ENCODE measurements at places on chromosomes 1 and 21.
A peak's percentile ranks its signal among the peaks of the same experiment; 100 is the strongest.

DNA sequence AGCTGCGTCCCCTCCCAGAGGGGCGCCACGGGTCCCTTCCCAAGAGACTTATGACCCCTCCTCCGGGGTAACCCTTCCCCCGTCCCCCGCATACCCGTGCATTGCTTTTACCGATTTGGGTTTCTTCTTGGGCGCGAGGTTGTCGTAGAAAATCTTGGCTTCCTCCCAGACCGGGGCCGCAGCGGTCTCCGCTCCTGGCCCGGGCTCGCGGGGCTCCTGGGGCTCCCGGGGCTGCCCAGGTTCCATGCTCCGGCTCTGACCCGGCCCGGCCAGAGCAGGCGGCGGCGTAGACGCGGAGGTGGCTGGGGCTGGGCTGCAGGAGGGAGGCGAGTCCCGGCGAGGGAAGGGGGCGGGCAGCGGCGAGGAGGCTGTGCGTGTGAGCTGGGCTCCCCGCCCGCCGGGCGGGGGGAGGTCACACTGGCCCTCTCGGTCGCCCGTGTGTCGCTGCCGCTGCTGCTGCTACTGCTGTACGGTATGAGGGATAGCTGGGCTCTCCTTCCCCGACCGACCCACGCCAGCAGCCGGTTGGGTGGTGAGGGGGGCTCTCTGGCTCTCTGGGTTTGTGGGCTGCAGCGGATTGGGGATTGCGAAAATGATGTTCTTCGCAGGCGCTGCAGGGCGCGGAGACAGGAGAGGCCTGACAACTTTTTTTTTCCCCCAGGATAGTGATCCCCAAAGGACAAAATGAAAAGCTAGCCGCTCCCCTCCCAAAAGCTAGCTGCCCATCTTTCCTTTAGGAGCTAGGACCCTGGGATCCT is at the start of gene NT5C1A:
NT5C1A (minus strand) TSS at position 315 of the 758 bp plus-strand sequence; CDS start at position 246, 69 bp downstream.
- no peak for DNase-seq

DNA sequence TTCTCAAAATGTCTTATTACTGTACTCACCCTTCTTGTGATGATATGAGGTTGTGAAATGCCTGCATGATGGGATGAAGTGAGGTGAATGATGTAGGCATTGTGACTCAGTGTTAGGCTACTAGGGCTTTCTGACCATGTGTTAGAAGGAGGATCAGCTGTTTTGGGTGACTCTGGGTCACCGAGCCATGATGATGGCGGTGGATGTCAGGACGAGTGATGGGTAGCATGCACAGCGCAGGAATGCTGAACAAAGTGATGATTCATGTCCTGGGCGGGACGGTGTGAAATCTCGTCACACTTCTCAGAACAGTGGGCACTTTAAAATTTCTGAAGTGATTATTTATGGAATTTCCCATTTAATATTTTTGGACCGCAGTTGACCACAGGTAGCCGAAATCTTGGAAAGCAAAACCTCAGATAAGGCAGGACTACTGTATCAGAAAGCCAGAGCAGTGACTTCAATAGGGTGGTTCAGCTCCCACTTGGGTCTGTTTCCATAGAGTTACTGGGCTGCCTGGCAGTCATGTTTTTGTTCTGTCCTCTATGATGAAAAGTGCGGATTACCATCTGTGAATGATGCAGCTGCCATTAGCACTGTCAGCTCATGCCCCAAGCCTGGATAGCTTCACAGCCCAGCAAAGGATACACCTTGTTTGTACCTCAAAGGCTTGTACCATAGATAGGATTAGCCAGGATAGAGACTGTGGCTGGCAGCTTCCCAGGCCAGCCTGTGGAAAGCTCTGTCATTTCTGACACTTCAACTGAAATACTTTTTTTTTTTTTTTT is 26.6 kb downstream of the IL6R start:
- DNase-seq, result peak; percentile 74

- no peak for DNase-seq
Measured at GRCh38 chr1:50332941-50333594, 90.2 kb downstream of the DMRTA2 start.

GRCh38 chr1:43506233-43506632 is 24.4 kb upstream of the PTPRF start:
- no peak for DNase-seq

DNA sequence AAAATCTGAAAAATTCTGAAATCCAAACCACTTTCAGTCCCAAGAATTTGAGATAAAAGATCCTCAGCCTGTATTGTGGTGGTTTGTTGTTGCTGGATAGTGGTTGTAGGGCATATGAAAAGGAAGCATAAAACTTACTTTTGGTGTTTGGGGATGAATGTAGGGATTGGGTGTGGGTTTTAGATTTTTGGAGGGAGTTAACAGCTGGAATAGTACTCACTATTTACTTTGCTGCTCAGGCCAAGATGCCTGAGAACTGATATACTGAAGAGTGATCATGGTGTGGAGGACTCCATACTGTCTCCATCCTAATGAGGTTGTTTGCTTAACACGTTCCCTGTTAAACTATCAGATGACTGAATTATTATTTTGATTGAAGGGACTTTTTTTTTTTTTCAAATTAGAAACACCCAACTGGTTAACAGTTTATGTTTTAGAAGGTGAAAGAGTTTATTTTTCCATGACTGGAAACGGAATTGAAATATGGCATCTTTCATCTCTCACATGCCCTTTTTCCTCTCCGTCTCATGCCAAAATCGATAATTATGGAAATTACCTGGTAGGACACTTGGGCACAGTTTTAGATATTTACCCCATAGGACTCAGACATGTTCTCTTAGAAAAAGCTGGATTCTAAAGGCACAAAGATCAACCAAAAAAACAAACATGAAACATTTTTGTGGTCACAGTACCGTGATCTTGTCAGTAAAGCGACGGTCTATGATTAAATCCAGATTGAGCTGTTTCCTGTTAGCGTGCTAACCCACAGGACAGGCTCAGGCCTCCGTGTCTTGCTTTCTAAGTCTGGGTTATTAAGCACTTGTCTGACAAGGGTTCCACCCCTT is 37.3 kb downstream of the RGL1 start:
- no peak for DNase-seq

GRCh38 chr1:42992054-42992571 is 33.4 kb upstream of the SLC2A1 start:
- no peak for DNase-seq

GRCh38 chr1:233668725-233669294 is 54.9 kb downstream of the KCNK1 start:
- no peak for DNase-seq

- DNase-seq, result no peak
Measured at GRCh38 chr1:56399326-56399725, 180.0 kb downstream of the PLPP3 start.

- DNase-seq, result no peak
Measured at GRCh38 chr1:58456470-58456869, 90.1 kb downstream of the OMA1 start.

GRCh38 chr1:228530951-228531731 is 44.0 kb downstream of the RNF187 start:
- no peak for DNase-seq

GRCh38 chr1:92461364-92462097 is 25.2 kb downstream of the GFI1 start:
- DNase-seq, result no peak

- no peak for DNase-seq
Measured at GRCh38 chr1:20555758-20556120, 3.4 kb downstream of the FAM43B start.

DNA sequence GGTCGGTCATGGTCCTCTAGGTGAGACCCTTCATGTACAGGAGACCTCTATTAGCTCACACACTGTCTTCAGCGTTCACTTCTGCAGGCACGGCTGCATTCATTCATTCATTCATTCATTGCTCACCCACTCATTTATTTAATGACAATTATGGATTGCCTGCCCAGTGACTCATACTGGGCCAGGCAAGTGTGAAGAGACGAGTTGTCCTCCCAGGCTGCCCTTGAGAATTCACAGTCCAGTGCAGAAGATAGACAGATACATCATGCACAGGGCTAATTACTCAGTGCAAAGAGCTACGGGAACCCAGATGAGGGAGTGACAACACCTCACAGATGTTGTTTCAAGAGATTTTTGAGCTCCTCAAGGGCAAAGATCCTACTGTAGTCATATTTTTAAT is 248.4 kb downstream of the TNR start:
- DNase-seq, result no peak

- no peak for DNase-seq
Measured at GRCh38 chr1:185360714-185361113, 43.7 kb upstream of the IVNS1ABP start.

GRCh38 chr1:43587594-43587993 is 56.9 kb downstream of the PTPRF start:
- no peak for DNase-seq

- no peak for DNase-seq
Measured at GRCh38 chr1:25210728-25211127, 21.6 kb downstream of the SYF2 start.

DNA sequence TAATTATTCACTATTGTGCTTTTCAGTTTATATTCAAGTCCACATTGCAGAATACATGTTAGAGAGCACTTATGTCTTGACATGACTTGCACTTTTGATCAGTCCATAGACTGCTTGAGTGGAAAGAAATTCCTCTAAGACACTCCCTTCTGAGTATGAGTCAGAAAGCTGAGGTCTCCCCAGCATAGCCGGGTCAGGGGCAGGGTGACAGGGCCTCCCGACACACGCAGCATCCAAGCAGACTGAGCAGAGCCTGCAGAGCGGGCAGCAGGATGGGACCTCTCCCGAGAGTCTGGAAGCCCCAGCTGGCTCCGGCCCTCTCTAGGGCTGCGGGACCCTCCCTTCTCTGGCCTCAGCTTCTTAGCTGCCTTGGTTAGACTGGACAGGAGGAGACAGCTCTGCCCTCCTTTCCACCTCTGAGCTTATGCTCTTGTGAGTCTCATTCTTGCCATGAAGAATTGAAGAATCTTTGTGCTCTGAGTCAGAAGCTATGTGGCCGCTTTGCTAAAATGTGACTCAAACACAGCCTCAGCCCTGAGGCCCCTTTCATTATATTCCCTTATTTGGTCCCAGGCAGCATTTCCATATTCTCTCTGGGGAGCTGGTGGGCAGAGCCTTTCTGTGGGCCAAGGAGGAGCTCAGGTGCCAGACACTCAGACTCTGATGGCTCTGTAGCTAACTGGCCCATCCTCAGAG is 11.2 kb upstream of the CAPN2 start:
- DNase-seq, result no peak

DNA sequence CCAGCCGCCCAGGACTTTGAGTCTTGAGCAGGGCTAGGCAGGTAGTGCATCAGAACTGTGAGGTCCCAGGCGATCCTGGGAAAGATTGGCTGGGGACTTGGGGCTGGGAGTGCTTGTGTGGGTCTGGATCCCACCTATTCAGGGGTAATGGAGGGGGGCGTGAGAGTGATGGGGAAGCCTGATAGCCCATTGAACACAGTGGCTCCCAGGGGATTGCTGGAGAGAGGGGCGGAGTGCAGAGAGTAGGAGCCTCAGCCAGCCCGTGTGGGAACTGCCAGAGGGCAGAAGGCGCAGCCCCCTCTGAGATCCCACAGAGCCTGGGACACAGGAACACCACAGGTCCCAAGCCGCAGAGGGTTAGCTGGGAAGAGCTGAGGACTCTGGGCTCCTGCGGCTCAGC is 19.3 kb upstream of the PDZK1IP1 start:
- no peak for DNase-seq

DNA sequence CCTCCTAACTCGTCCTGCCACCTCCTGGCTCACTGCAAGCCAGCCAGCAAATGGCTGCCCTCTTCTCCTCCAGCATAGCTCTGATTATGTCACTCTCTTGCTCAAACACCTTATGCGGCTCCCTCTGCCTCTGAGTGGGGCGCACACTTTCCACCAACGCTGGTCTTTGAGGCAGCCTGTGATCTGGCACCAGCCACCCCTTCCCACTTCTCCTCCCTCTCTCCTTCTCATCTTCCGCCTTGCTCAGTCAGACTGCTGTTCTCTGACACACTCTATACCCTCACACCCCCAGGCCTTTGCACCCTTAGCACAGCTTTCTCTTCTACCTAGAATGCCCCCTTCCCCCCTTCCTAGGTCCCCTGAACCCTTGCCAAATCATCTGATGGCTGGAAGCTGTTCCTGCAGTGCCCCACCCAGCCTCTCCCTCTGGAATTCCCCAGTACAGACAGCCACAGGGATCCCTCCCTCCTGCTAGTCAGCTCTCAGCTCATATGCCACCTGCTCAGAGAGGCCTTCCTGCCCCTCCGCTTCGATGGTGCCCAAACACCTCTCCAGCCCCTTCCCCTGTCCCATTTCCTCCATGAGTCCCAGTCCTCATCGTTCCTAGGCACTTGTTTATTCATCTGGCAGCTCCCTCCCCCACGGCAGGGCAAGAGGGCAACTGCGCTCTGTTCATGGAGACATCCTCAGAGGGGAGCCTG is 21.7 kb upstream of the PEF1 start:
- no peak for DNase-seq

DNA sequence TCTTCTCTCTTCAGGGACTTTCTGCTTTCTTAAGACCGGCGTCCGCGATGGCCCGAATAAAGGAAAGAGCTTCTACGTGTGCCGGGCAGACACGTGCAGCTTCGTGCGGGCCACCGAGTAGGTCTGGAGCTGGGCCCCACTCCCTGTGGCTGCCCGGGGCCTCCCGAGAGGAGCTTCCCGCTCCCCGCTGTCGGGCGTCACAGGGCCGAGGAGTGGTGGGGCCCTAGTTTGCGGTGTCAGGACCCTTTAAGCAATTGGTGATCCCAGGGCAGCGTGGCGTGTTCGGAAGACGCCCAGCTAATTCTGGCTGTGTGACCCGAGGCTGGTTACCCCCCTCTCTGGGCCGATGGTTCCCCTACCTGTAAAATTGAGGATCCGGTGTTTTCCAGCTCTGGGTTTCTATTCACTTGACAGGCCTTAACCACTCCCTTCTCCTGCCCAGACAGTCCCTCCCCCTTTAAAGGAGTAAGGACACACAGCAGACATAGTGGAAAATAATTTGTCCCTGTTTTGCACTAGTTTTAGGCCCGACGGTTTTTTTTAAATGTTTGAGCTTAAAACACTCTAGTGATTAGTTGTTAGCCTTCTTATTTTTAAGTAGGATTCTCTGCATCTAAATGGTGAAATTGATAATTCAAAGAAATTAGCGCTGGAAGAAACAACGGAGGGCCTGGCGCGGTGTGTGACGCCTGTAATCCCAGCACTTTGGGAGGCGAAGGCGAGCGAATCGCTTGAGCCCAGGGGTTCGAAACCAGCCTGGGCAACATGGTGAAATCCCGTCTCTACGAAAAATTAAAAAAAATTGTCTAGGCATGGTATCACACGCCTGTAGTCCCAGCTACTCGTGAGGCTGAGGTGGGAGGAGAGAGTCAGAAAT is 553 bp downstream of the TTF2 start:
- no peak for DNase-seq

GRCh38 chr1:71882226-71882625 is 400.1 kb downstream of the NEGR1 start:
- DNase-seq, result no peak
